NCI-H2081 treated with DMSO at 0.1 percent for 48 hours (cell line): ENCODE measurements at places on chromosomes 13 and 19.

DNA sequence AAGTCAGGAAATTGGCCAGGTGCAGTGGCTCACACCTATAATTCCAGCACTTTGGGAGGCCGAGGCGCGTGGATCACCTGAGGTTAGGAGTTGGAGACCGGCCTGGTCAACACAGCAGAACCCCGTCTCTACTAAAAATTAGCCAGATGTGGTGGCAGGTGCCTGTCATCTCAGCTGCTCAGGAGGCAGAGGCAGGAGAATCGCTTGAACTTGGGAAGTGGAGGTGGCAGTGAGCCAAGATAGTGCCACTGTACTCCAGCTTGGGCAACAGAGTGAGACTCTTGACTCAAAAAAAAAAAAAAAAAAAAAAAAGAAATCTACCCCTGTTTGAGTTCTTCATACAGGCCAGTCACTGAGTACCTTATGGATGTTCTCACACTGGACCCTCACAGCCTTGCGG lies 42.0 kb downstream of the SLC15A1 start:
- no peak for DNase-seq

GRCh38 chr19:17303940-17304267 lies 679 bp upstream of the ABHD8 start:
- DNase-seq: no peak

DNA sequence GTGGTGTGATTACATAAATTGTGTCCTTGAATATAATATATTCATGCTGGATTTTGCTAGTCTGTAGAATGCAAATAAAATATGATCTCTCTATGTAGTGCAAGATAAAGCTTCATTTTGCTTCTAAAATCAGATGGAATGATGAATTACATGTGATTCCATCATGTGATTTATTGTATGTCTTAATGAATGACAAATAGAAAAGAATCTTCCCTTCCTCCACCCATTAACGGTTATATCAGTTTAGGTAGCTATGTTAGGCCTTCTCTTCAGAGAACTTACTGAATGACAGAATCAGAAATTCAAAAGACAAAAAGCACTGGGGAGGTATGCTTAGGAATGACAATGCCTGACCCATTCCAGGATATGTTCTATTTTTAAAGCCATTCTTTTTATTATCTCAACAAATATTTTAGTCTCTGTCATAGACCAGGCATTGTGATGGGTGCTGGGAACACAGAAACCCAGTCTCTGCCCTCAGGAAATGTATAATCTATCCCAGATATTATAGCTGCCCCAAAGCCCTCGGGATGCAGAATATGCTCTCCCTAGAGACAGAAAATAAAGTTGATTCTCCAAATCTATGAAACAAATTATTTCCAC lies 90.6 kb downstream of the TEX26 start:
- DNase-seq: no peak

DNA sequence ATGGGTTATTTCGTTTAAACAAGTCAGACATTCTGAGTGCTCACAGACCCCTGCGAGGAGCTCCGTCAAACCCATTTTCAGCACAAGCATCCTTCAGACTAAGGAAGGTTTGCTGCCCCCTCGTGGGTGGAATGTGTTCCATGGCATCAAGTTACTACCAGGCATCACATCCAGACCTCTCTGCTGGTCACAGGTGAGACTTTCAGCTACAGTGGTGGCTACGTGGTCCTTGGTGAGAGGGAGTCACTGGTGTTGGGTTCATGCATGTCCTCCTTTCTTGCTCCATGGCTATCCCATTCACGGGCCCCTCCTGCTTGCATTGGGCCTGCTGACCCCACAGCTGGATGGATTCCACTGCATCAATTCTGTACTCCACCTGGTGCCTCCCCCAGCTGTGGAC lies 9.1 kb upstream of the LILRB5 start:
- no peak for DNase-seq

- DNase-seq: no peak
These were observed 918 bp upstream of the LHB start for GRCh38 chr19:49017666-49018351.

DNA sequence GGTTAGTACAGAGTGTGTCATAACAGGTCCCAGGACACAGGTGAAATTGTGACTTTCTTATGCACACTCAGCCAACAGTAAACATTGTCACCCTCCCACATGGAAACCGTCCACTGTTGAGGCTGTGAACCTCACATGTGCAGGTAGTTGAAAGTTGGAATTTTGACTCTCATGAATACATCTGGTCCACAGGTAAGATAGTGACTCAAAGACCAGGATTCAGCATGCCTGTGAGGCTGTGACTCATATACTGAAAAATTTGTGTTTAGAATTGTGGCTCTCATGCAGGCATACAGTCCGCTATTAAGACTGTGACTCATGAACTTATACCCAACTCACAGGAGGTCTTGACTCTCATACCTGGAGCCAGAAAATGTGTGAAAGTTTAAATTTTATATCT lies 67.8 kb downstream of the ZNF728 start:
- no peak for DNase-seq

- DNase-seq: no peak
These were observed 1.3 kb downstream of the SELENOV start for GRCh38 chr19:39516270-39516669.
